ENCODE measurements at places on chromosomes 16 and 17.

DNA sequence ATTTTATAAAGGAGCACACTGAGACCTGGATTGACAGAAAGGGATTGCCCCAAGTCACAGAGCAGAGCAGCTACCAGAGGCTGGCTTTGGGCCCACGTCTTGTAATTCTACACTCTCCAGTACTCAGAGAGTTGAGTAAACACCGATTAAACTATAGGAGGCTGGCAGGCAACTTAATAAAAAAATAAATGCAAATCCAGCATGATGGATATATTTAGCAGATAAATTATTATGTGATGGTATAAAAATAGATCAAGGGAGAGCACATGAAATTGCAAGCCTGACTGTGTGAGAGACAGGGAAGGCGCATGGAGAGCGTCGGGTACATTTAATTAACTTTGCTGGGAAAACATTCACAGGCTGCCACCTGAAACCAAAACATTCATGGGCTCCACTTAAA is 87.7 kb upstream of the CCL2 start:
- no peak for DNase-seq

- no peak for DNase-seq
Measured at GRCh38 chr17:60327134-60327900, 64.6 kb downstream of the USP32 start.

DNA sequence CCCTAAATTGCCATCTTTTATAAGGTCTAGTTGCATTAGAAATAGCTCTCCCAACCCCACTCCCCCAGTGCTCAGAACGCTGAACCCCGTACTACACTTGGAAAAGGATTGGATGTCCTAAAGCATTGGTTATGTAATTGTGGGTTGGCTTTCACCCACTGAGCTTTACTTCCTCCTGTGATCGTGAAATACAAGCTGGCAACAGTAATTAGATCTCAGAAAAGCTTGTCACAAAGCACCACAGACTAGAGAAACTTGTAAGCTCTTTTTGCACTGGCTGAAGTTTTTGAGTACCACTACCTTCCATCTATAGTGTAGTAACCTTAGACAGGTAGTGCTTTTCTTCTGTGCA is 54.4 kb downstream of the SIAH1 start:
- DNase-seq: no peak

DNA sequence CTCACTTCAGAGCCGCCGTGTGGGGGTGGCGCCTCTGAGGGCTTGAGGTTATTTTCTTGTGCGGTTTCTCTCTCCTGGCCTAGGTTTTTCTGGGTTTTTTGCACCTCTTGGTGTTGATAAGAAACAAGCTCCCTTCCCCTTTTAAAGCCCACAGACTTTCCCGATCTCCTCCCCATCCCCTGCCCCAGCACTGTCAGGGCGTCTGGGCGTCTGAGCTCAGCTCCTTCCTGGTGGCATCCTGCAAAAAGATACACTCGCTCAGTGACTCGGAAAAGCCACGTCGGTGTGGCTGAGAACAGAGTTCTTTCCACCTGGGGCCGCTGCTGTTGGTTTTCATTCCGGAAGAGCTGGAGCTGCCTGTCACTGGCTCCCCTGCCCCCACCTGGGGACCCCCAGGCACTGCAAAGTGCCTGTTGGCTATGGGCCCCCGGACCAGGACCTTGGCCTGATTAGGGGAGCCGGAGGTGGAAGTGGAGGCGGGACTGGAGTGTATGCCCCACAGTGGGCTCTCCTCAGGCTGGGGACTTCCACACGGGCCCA is 14.5 kb downstream of the BAIAP2 start:
- no peak for DNase-seq

- no peak for DNase-seq
Measured at GRCh38 chr16:3328643-3329042, 23.3 kb downstream of the ZNF75A start.

DNA sequence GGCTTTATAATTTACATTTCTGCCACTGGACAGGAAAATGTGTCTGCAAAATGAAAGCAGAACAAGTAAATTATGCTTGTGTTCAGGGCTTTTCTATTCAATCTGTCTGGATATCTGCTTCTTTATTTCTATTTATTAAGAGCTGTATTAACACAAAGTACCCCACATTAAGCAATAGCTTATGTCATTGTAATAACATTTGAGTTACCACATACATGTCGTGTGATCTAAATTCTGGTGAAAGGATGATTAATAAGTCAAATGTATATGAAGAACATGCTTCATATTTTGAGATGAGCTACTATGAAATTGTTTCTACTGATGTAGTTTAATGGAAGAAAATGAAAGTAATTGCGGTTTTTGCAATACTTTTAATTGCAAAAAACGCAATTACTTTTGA is 238.2 kb downstream of the KCNJ2 start:
- no peak for DNase-seq

DNA sequence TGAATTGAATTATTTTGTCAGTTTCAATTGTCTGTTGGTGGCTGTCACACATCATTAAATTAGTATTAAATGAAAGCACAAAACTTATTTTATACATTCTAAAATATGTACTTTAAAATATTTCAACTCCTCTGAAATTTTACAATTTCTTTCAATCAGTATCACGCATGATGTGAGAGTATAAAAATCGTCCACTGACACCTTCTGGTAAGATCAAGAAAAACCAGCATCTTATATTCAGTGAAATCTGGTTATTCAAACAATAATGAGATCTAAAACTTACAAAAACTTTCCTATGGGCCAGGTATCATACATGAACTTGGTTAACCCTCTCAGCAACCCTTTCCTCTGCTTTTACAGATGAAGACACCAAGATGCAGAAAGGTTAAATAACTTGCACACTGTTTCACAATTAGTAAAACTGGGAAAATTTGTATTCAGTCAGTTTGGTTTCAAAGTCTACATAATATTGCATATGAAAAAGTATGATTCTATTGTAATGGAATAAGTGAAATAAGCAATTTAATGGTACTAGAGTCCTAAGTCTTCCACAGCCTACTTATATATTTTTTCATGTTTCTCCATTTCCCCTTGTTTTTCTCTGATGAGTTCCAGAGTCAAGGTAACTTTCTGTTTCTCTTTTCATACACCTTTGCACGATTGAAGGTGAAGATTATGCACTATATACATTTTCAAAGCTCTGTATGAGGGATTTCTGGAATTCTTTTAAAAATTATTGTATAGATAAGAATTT is 58.7 kb downstream of the EFCAB5 start:
- no peak for DNase-seq

GRCh38 chr17:75765981-75766380 is 989 bp upstream of the GALK1 start:
- no peak for DNase-seq

GRCh38 chr17:57158325-57158724 is 73.3 kb downstream of the AKAP1 start:
- DNase-seq: no peak
